ENCODE measurements at places on chromosomes 2 and 18. TPM values are rescaled to one million over a fixed set of nuclear protein-coding genes. Genes with fewer than 3 reads are reported as not detected.

Gene OXER1
- total RNA-seq, result 1.1 TPM

DNA sequence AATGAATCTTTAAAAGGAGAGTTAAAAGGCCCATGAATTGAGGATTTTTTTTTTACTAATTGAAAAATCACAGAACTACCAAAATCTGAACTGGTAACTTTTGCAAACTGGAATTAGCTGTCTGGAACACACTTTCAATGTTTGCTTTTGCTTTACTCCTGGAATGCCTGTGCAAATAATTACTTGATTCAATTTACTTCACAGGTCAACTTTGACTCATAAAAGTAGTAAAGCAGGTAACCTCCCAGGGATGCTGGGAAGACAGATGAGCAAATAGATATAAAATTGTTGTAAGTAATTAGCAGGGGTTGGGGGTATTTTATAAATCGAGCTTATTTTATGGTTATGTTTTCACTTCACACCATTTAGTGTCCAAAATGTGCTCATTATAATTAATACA, 398.3 kb upstream of the HNRNPA3 start:
- peaks cover 6% of the 10 kb centered on the region for H3K4me1 ChIP-seq
- no peaks in the 10 kb centered on the region for H3K27me3 ChIP-seq
- no peak for DNase-seq
- H3K4me3 ChIP-seq, result no peak overlapping the region

- DNase-seq, result no peak
- H3K4me3 ChIP-seq, result no peak overlapping the region
- H3K27me3 ChIP-seq, result no peaks in the 10 kb centered on the region
- H3K4me1 ChIP-seq, result no peaks in the 10 kb centered on the region
Observed at GRCh38 chr2:235333076-235333475, 160.8 kb upstream of the AGAP1 start.

GRCh38 chr18:68445668-68446426, 269.1 kb downstream of the TMX3 start:
- no peaks in the 10 kb centered on the region for H3K36me3 ChIP-seq
- H3K27me3 ChIP-seq, result no peaks in the 10 kb centered on the region
- no peak for DNase-seq

GRCh38 chr2:27324720-27325119, 1.8 kb upstream of the MPV17 start:
- no peak overlapping the region for H3K27ac ChIP-seq
- DNase-seq, result no peak
- peaks cover 38% of the 10 kb centered on the region for H3K36me3 ChIP-seq

- peaks cover 31% of the 10 kb centered on the region for H3K36me3 ChIP-seq
- no peaks in the 10 kb centered on the region for H3K27me3 ChIP-seq
- no peak for DNase-seq
- no peak overlapping the region for H3K27ac ChIP-seq
Observed at GRCh38 chr2:9370746-9371145, 52.6 kb downstream of the ITGB1BP1 start.
